ENCODE measurements at places on chromosomes 1 and 21.

DNA sequence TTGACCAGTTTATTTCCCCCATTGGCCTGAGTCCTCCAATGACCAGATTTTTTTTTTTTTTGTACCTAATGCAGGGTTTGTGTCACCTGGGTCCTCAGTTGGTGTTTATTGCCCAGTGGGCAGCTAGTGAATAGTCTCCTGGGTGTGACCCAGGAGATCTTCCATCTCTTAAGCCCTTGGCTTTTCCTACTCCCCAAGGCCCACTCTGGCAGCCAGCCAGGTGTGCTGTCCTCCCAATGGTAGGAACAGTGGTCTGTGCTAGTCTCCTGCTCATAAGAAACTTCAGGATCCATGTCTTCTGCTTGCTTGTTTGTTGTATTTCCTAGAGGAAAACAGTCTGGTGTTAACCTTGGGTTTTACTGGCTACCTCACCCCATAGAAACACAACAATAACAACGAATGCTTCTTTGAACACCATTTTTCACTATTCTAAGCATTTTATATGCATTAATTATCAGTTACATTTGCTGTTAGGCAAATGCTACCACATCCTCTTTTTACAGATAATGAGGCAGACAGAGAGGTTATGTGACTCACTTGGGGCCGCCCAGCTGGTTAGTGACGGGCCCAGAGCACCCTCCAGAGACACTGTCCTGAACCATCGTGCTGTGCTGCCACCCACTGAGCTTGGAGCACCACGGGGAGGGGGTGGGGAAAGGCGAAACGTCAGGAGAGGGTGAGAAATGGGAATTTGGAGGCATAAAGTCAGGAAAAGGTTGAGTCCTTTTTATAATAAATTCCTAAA, 107.5 kb downstream of the HIVEP3 start:
- no peak for DNase-seq

GRCh38 chr1:241440904-241441303, 78.7 kb downstream of the FH start:
- no peak for DNase-seq

- no peak for DNase-seq
Observed at GRCh38 chr1:59261537-59261936, 35.4 kb upstream of the FGGY start.

- no peak for DNase-seq
Observed at GRCh38 chr21:31276663-31277062, 67.4 kb downstream of the TIAM1 start.

- DNase-seq, result no peak
Observed at GRCh38 chr1:208312706-208313105, 68.5 kb upstream of the PLXNA2 start.

DNA sequence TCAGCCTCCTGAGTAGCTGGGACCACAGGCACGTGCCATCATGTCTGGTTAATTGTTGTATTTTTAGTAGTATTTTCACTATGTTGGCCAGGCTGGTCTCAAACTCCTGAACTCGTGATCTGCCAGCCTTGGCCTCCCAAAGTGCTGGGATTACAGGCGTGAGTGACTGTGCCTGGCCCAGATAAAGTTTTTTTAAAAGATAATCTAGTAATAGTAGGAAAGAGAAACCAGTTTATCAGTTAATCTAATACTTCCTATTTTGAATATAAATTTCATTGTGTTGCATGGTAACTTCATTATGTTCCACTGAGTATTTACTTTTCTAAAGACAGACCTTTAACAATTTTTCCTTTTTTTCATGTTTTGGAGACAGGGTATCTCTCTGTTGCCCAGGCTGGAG, 10.0 kb downstream of the RABGAP1L start:
- no peak for DNase-seq

DNA sequence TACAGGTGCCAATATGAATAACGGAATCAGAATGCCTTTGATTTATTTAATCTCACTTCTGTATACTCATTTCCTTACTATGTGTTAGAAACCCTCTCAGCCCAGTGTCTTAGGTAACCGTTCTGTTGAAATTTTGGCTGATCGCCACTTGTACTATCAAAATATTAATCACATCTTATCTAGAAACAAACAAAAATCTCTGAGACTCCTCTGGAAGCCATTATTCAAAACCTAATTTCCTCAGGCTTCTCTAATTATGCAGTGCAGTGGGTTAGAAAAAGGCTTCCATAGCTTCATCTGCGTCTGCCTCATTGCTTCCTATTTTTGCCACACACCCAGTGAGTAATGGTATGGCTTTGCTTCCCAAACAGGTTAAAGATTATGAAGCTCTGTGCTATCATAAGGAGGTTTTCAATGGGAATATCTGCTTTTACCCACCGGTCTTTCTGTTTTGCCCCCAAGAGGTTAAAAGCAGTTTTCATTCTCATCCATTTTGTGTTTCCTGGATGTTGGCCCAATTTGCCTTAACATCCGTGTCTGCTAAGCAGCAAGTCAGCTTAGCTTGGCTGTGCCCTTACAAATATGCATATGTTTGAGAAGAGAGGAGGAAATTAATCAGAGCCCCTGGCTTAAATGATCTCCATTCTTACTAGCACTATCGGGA, 129.6 kb downstream of the RYR2 start:
- no peak for DNase-seq

All from NCI-H1105 treated with DMSO at 0.1 percent for 48 hours (cell line).